Activated B cell treated with CpG ODN at 0.5 μM for 24 hours (primary cell): ENCODE measurements at places on chromosomes 2 and 18. TPM values are rescaled to one million over a fixed set of nuclear protein-coding genes. Genes with fewer than 3 reads are reported as not detected.
A peak's percentile ranks its signal among the peaks of the same experiment; 100 is the strongest.

DNA sequence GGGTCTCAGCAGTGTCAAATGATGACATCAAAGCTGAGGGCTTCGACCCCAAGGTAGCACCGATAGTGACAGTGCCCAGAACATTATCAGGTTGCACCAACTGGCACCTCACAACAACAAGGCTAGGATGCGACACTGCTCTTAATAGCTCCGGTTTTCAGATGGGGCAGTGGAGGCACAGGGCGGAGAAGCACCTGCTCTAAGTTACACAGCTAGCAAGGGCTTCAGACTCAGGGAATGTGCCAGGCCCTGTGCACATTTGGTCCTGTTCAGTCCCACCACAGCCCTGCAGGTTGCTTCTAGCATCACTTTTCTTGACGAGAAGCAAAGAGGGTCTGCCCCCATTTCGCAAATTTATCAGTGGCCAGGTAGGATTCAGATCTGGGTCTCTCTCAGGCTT, 74.1 kb downstream of the DGKD start:
- H3K27ac ChIP-seq: peak overlapping the region; percentile 59
- peaks cover 66% of the 10 kb centered on the region for H3K4me1 ChIP-seq
- no peaks in the 10 kb centered on the region for H3K27me3 ChIP-seq
- no peak for DNase-seq

DNA sequence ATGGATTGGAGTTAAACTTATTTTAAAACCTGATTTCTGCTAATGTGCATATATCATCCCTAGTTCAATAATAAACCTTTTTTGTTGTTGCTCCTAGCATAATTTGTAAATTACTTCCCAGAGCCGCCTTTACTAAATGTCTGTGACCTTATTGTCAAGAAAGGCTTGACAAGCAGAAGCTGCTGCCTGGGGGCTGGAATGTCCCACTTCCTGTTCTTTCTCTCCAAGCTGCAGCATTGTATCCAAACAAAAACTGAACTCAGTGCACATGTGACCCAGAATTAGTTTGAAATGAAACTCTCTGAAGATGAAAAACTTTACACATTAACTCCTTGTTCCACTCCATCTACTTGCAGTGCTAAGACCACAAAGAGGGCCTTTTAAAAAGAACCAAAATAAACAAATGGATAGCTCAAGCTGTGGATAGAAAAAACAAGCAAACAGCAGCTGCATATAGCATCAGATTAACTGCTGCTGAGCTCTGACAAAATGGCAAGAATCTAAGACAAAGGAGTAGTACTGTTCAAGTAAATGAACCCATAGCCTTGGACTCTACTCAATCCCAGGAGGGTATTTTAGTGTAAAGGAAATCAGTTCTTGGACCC, 99.8 kb upstream of the NEUROD1 start:
- H3K27me3 ChIP-seq: peaks cover 2% of the 10 kb centered on the region
- no peak overlapping the region for H3K27ac ChIP-seq
- peaks cover under 1% of the 10 kb centered on the region for H3K4me1 ChIP-seq
- H3K4me3 ChIP-seq: no peak overlapping the region
- DNase-seq: no peak
- H3K36me3 ChIP-seq: no peaks in the 10 kb centered on the region

DNA sequence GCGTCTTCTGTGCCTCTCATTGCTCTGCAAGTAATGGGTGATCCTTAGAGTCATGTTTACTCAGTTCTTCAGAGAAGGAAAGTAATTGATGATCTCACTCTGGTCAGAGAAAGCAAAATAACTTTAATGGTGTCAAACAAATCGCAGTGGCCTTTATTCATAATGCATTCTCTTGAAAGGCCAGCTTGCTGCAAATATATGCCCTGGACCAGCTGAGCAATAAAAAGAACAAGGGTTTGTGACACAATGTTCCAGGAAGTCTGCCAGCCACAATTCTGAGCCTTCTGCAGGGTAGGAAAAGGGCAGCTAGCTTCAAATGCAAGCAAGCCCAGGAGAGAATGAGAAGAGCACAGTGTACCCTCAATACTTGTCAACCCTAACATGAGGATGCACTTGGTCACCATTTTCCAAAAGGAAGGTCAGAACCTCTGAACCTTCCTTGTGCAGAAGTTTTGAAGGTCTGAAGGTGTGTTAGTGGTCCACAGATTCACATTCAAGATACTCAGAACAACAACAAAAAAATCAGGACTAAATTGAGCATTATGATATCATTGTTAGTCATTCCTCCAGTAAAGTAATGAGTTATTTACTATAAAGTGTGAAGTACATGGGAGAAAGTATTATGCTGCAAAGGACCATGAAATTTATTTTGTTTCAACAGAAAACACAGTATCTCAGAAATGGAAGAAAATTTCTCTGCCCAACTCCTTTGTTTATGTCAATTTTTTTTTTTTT, 355.6 kb downstream of the PAX3 start:
- H3K4me1 ChIP-seq: no peaks in the 10 kb centered on the region
- H3K36me3 ChIP-seq: no peaks in the 10 kb centered on the region
- H3K27me3 ChIP-seq: no peaks in the 10 kb centered on the region
- DNase-seq: no peak
- H3K4me3 ChIP-seq: no peak overlapping the region

- H3K4me3 ChIP-seq: no peak overlapping the region
- H3K4me1 ChIP-seq: no peaks in the 10 kb centered on the region
- no peaks in the 10 kb centered on the region for H3K36me3 ChIP-seq
- peaks cover 39% of the 10 kb centered on the region for H3K27me3 ChIP-seq
- H3K27ac ChIP-seq: no peak overlapping the region
Measured at GRCh38 chr2:70344195-70344594, 42.3 kb upstream of the FAM136A start.

DNA sequence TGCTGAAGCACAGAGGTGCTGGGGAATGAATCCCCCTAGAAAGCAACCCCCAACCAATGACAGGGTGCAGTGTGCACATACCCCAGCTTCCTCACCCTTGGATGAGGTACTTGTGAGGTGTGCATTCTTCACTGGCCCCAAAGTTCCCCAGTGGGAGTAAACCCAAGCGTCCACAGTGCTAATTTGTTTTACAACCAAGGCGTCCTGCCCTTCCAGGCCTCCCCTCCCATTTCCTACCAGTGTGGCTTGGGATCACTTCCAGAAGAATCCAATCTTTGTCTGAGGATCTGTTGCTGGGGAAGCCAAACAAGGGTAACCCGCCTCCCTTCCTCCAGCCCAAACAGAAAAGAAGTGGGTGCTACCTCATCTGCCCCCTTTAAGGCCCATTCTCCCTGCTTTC, 40.3 kb upstream of the TEX51 start:
- no peaks in the 10 kb centered on the region for H3K4me1 ChIP-seq
- DNase-seq: no peak
- no peak overlapping the region for H3K4me3 ChIP-seq
- H3K27me3 ChIP-seq: peaks cover 21% of the 10 kb centered on the region
- H3K36me3 ChIP-seq: no peaks in the 10 kb centered on the region

GRCh38 chr2:69704446-69704845, 37.5 kb upstream of the ANXA4 start:
- no peak overlapping the region for H3K27ac ChIP-seq
- no peak overlapping the region for H3K4me3 ChIP-seq
- no peak for DNase-seq

- no peak overlapping the region for H3K4me3 ChIP-seq
- H3K27me3 ChIP-seq: no peaks in the 10 kb centered on the region
- DNase-seq: no peak
- no peak overlapping the region for H3K27ac ChIP-seq
Measured at GRCh38 chr18:37711766-37712505, 146.3 kb upstream of the CELF4 start.

DNA sequence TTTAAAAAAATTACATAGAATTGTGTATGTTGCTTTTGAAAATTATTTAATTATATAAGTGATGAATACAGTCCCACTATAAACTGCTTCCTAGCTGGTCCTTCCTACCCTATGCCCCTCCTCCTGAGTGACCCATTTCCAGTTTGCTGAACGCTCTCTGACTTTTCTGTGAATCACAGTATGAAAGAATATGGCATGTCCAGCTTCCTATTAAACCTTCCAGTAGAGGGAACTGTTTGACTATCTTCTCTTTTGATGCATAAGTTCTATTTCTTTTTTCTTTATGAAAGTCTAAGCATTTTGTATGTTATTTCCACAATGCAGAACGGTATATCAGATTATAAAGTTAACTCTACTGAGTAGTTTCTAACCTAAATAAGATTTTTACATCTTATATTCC, 41.3 kb downstream of the PSMG2 start:
- H3K27ac ChIP-seq: no peak overlapping the region
- no peaks in the 10 kb centered on the region for H3K36me3 ChIP-seq
- H3K27me3 ChIP-seq: peaks cover 7% of the 10 kb centered on the region
- DNase-seq: no peak

- no peak for DNase-seq
- no peaks in the 10 kb centered on the region for H3K4me1 ChIP-seq
- no peaks in the 10 kb centered on the region for H3K36me3 ChIP-seq
- no peak overlapping the region for H3K27ac ChIP-seq
- H3K4me3 ChIP-seq: no peak overlapping the region
Measured at GRCh38 chr18:62336618-62337017, 11.5 kb downstream of the TNFRSF11A start.

DNA sequence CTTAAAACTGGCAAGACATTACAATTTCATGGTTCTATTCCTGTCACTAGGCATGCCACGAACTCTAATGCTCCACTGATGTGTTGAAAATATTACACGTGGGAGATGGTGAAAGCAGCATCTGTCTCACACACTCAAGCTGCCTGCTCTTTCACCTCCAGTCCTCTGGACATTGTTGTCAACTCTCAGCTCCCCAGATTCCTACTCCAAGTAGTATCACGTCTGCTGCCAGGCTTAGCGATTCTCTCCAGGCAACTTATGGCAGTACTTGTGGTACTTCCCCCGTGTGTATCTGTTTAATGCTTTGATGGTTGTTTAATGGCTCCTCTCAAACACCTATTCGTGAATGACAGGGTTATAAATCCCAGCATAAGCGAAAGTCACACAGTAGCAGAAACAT, 103.8 kb downstream of the TMEFF2 start:
- peaks cover 2% of the 10 kb centered on the region for H3K4me1 ChIP-seq
- H3K4me3 ChIP-seq: no peak overlapping the region
- H3K27me3 ChIP-seq: no peaks in the 10 kb centered on the region
- DNase-seq: no peak
- H3K27ac ChIP-seq: no peak overlapping the region

PLGLB2 gene
- total RNA-seq: 2.5 and 2.8 TPM in 2 replicates
